ENCODE measurements at places on chromosomes 4 and X. TPM values are rescaled to one million over a fixed set of nuclear protein-coding genes. Genes with fewer than 3 reads are reported as not detected.

- no peak overlapping the region for H3K4me3 ChIP-seq
- no peak for DNase-seq
- no peaks in the 10 kb centered on the region for H3K4me1 ChIP-seq
- no peaks in the 10 kb centered on the region for H3K36me3 ChIP-seq
- H3K27me3 ChIP-seq = no peaks in the 10 kb centered on the region
- H3K27ac ChIP-seq = no peak overlapping the region
Observed at GRCh38 chrX:72621625-72622485, 49.2 kb upstream of the HDAC8 start.

DNA sequence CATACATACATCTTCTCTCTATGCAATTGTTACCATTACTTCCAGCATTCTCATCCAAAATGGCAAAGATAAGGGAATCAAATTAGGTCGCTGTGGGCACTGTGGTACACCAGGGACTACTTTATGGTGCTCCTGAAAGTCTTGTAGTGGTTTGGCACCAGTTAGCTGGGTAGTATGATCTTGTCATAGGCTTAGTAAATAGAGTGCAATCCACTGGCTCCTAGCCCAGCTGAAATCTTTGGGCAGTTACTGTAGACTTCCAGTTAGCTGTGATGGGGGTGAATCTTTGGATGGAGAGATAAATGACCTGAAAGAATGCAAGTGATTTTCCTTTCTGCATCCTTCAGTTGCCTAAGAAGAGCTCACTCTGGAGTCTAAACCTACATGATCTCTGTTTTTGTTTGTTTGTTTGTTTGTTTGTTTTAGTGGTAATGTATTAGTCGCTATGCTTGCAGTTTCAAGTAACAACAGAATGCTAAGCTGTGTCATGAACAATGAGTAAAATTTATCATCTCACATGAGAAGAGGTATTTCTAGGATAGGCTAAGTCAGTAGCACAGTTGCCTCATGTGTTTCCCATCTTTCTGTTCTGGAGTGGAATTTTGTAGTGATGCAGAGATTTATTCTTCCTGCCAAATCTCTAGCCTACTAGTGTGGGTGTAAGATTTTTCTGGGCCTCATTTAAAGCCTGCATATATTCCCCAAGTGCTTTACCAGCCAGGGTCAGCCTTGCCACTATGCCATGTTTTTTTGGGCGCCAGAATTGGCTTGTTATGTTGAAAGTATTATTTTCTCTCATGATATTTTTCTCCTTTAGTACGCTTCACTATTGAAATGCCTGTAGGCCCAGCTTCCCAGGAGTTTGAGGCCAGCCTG lies 24.2 kb downstream of the HERC3 start:
- H3K36me3 ChIP-seq = no peaks in the 10 kb centered on the region
- no peaks in the 10 kb centered on the region for H3K27me3 ChIP-seq
- peaks cover 29% of the 10 kb centered on the region for H3K4me1 ChIP-seq
- no peak for DNase-seq
- H3K27ac ChIP-seq = no peak overlapping the region

The HSFX4 gene
- not detected for total RNA-seq

GRCh38 chr4:32684160-32684559 lies 1964.0 kb downstream of the PCDH7 start:
- H3K36me3 ChIP-seq = no peaks in the 10 kb centered on the region
- no peak for DNase-seq
- no peaks in the 10 kb centered on the region for H3K4me1 ChIP-seq
- no peak overlapping the region for H3K4me3 ChIP-seq

DNA sequence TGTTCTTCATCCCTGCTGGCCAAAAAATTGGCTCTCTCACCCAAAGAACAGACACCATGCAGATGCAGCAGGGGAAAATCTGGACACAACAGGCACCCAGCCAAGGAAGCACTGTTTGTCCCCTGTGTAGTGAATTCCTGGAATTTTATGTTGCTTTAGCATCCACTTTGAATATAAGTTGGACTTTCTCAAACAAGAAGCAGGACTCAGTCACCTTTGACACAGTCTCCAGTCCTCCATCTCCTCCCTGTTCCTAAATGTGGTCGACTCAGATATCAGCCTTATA lies 11.8 kb downstream of the ZNF182 start:
- H3K36me3 ChIP-seq = no peaks in the 10 kb centered on the region
- no peaks in the 10 kb centered on the region for H3K27me3 ChIP-seq
- no peak for DNase-seq
- no peak overlapping the region for H3K4me3 ChIP-seq
- no peaks in the 10 kb centered on the region for H3K4me1 ChIP-seq
- H3K27ac ChIP-seq = no peak overlapping the region

DNA sequence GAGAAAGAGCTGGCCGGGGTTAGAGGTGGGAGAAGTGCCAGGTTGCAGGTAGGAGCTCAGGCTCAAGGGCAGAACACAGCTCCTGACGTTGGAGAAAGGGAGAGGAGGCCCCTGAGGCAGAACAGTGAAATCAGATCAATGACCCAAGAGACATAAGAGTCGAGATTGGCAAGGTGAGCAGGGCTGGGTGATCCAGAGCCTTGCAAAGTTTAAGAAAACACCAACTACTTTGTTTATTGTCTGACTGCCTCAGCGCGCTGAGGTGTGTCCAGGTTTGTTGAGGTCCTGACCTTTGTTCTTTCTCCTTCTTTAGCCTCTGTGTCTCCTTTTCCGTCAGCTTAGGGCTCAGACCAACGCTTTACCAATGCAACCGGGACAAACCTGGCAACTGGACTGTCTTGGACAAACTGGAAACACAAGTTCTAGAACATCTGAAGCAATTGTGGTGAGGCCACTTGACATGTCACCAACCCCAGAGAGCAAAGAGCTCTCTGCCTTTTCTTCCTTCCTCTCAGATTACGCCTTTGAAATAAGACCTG lies 28.3 kb downstream of the CHRNA9 start:
- H3K4me3 ChIP-seq = no peak overlapping the region
- DNase-seq = peak; percentile 56
- H3K27me3 ChIP-seq = no peaks in the 10 kb centered on the region
- H3K36me3 ChIP-seq = no peaks in the 10 kb centered on the region
- peaks cover 34% of the 10 kb centered on the region for H3K4me1 ChIP-seq
- peak overlapping the region; percentile 81 for H3K27ac ChIP-seq

DNA sequence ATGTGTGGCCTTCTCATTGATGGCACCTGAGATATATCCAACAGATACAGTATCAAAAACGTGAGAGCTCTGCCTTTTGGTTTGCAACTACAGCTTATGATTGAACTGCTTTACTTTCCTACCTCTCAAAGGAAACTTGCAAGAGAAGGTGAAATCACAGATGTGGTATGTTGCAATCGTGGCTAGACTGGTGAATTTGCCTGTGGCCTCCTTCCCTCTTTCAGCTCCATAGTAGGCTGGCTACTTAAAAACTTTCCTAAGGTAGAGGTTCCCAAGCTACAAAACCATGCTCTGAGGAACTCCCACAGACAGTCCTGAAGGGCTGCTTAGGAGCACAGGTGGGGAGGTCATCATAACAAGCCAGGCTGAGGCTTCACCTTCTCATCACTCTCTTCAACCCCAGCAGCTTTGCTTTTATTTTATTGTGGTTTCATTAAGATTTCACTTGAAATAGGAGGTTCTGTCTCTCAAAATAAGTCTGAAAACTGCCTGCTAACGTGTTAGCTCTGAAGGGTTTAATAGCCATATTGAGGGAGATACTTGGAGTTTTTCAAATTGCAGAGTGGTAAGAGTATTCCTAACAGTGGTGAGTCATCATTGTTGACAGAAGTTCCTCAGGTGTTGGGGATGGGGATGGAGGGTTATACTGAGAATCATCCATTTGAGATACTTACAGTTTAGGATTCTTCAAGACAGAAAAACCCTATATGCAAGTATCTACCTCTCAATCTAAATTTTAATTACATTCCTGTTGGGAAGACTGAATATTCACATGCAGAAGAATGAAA lies 93.5 kb upstream of the UCP1 start:
- H3K36me3 ChIP-seq = no peaks in the 10 kb centered on the region
- no peaks in the 10 kb centered on the region for H3K4me1 ChIP-seq
- H3K27me3 ChIP-seq = no peaks in the 10 kb centered on the region
- no peak overlapping the region for H3K27ac ChIP-seq

- no peak for DNase-seq
- no peaks in the 10 kb centered on the region for H3K36me3 ChIP-seq
- H3K27ac ChIP-seq = no peak overlapping the region
- no peaks in the 10 kb centered on the region for H3K27me3 ChIP-seq
- H3K4me3 ChIP-seq = no peak overlapping the region
Observed at GRCh38 chrX:50680990-50681389, 133.0 kb downstream of the SHROOM4 start.

The TMSB4X gene
- 4,578 TPM for total RNA-seq

The LAS1L gene
- 12.2 TPM for total RNA-seq

The TMPRSS11D gene
- total RNA-seq = not detected

The MAGEA1 gene
- total RNA-seq = not detected

The TRAPPC2 gene
- total RNA-seq = 25.9 TPM

- no peak overlapping the region for H3K4me3 ChIP-seq
- H3K27ac ChIP-seq = no peak overlapping the region
- DNase-seq = no peak
- no peaks in the 10 kb centered on the region for H3K36me3 ChIP-seq
- no peaks in the 10 kb centered on the region for H3K4me1 ChIP-seq
Observed at GRCh38 chr4:86529436-86529835, 64.7 kb upstream of the PTPN13 start.

The CLTRN gene
- not detected for total RNA-seq

Measured in transverse colon (tissue), 4 donors.